ENCODE measurements at places on chromosomes 13 and 19.

DNA sequence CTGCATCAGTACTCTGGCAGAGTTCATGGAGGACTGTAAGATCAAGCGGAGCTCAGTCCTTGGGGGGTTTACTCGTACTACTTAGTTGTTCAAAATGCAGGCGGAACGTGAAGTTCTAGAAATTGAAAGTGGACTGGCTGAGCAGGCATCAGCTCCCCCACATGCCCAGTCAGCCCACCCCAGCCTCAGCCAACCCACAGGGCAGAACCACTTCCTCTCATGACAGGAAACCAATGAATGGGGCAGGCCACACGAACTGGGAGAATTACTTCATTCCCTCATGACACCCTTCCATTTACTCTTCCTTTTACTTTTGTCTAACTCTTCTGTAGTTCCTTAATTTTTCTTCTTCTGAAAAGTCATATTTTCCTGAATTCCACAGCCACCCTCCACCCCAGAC lies 71.9 kb downstream of the FLT1 start:
- no peak for DNase-seq

GRCh38 chr13:34512817-34513216 lies 429.3 kb upstream of the NBEA start:
- no peak for DNase-seq

DNA sequence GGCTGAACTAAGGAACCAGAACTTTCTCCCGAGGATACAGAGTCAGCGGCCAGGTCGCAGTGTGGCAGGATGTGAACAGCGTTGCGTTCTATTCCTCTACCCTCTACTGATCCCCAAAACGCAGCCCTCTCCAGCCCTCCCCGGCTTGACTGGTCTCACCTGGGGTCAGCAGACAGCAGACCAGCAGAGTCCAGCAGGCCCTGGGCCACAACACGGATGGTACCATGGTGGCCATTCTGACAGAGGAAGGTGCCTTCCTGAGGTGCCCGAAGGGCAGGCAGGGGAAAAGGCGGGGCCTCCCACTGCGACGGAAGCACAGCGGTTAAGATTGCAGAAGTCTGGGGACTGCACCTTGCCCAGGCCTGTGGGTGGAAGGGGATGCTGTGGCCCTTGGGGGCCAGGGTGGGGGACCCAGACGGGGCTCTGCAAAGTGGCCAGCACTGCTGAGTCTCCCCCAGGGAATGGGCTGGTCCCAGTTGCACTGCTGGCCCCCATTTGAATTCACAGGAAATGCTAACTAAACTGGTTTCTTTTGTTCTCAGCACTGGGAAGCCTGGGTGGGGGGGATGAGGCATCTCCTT lies at the start of gene ICAM3:
ICAM3 (minus strand) TSS at position 245 of the 581 bp plus-strand sequence; CDS start at position 235, 10 bp downstream.
- DNase-seq = no peak

DNA sequence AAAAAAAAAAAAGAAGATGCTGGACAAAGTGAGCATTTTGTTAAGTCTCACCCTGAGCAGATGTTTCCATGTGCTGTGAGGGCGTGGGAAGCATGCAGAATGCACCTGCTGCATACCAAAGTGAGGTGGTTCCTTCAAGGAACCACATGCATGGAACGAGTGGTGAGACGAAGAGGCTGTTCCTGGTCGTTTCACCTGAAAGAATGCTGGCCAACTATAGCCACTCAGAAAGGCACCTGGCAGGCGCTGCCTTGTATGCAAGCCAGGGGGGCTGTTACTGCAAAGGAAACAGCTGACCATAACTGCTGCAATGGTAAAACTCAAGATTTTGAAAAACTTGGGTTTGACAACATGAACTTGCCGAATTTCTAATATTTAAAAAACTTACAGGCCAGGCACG lies 14.7 kb downstream of the MIER2 start:
- no peak for DNase-seq

- DNase-seq = no peak
These were observed 1.1 kb downstream of the LYPD4 start for GRCh38 chr19:41843371-41843770.

DNA sequence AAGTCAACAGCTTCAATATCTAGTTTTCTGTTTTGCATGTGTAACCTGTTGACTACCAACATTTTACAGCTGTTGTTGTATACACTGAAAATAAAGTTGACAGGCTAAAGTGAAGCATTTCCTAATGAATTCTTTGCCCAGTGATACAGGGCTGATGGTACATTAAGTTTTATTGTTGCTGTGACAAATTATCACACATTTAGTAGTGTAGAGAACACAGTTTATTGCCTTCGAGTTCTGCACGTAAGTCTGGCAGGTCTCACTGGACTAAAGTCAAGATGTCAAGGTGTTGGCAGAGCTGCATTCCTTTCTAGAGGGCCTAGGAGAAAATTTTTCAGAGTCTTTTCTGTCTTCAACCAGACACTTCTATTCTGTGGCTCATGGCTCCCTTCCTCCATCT lies 184.2 kb downstream of the SLITRK6 start:
- no peak for DNase-seq

- no peak for DNase-seq
These were observed 167.4 kb downstream of the KDM4B start for GRCh38 chr19:5136073-5136855.

DNA sequence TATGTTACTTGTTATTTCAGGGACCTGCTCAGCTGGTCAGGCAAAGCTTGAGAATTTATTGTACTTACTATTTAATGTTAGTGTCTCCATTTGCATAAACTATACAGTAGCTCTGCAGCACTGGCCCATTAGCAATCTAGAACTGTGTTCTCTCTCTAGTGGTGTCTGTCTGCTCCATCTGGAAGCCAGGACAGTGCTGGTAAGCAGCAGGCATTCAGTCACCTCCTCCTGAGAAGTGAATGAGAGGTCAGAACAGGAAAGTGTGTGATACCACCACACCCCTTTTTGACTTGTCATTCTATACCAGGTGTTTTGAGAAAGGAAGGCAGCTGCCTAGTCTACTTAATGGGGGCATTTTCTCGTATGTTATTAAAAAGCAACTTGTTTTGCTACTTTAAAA lies 3.9 kb downstream of the COG3 start:
- no peak for DNase-seq

DNA sequence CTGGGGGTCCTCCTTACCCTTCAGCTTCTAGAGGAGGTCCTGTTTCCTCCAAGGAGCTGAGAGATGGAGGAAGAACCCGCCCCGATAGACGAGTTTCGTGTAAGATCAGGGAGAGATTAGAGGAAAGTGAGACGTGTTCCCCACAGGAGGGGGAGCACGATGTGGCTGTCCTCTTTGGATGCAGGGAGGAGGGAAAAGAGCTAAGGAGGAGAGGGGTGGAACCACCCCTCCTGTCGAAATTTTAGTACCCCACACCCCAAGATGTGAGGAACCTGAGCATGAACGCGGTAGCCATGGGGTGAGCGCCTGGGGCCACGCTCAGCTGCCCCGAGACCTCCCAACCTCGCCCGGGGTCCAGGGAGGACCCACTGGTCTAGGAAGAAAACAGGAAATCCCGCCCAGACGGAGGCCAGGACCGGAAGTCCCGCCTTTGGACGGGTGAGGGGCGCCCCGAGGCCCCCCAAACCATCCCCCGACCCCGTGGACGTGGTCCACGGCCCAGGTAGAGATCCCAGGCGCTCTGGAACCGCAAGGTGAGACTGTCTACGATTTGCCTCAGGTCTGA lies 1.2 kb downstream of the AKT1S1 start:
- DNase-seq = no peak

GRCh38 chr19:39937094-39937720 lies 2.8 kb upstream of the FCGBP start:
- no peak for DNase-seq

GRCh38 chr13:100387416-100387815 lies 201.2 kb downstream of the GGACT start:
- DNase-seq = no peak

- DNase-seq = no peak
These were observed 156.4 kb upstream of the RNF113B start for GRCh38 chr13:98333486-98333885.

GRCh38 chr19:38649305-38650171 lies 2.1 kb downstream of the ACTN4 start:
- DNase-seq = no peak

DNA sequence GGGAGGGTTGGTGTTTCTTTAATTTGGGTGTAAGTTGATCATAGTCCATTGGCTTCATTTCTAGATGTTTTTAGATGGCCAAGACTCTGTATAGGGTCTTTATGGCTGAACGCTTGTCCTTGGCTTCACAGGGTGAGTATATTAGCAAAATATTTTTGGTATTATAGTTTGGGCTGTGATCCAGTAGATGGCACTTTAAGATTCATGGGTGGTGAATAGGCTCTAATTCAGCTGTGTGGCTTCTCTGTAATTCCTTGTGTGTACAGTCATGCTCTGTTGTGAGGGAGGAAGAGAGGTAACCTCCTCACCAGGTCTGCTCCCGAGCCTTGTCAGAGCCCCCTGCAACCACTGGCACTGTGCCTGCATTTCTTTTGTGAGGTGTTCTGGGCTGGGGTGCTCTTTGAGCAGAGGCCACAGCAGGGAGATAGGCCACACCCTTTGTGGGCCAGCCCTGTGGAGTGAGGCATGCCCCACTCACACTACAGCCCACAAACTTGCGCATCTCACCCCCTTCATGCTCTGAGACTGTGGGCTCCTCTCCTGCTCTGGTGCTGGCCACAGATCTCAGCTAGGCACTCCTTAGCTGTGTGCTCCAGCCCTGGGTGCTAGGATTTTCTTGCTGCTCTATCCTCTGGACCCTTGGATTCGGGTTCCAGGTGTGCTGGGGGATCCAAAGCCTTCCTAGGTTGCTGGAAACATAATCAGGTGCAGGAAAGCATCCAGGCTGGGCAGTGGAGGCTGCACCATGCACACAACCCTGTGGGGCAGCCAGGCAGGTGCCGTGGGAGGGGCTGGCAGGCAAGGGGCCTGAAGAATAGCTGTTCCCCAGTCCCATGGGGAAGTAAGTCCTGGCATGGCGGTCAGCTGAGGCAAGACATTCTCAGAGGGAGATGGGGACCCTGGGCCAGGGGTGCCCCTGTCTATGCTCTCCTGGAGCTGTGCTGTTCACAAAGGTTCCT lies 193.9 kb downstream of the GPC5 start:
- no peak for DNase-seq

GRCh38 chr19:35498984-35499527 lies 8.8 kb upstream of the KRTDAP start:
- DNase-seq = no peak

GRCh38 chr19:1470055-1470304 lies 9.0 kb downstream of the C19orf25 start:
- DNase-seq = no peak

- no peak for DNase-seq
These were observed 1672.6 kb upstream of the PCDH20 start for GRCh38 chr13:63088226-63088625.

GRCh38 chr13:19362946-19363510 lies 181.4 kb upstream of the TUBA3C start:
- DNase-seq = no peak

- DNase-seq = no peak
These were observed 473 bp upstream of the SCN1B start for GRCh38 chr19:35029737-35030256.

GRCh38 chr13:19185086-19185864 lies 3.7 kb upstream of the TUBA3C start:
- DNase-seq = no peak

GRCh38 chr13:29532821-29533220 lies 62.7 kb downstream of the SLC7A1 start:
- no peak for DNase-seq

DNA sequence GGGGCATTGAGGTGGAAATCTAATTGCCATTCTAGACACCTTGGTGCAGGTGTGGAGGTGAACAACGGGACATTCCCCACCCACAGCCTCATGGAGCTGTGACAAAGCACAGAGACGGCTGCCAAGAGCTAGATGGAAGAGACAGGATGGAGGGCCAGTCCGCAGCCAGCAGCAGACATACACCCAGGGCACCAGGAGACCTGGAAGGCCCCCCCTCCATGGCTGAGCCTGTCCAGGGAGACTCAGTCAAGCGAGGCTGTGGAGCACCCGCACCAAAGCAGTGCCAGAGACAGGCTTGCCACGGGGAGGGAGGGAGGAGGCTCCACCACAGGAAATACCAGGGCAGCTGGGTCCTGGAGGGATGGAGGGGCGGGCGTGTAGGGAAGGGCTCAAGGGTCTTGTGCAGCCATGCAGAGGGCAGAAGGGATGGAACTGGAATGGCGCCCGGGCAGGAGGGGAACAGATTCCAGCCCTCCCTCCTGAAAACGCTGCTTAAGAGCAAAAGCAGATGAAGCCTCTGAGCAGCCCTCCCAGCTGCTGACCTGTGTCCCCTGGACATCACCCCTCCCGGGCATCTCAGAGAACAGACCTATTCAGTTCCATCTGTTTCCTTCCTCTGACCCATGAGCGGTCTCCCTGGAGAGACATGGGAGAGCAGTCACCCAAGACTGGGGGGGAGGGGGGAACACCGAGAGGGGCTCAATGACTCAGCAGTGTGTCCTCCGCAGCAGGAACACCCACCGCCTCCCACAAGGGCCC lies 14.4 kb downstream of the EPS15L1 start:
- no peak for DNase-seq

DNA sequence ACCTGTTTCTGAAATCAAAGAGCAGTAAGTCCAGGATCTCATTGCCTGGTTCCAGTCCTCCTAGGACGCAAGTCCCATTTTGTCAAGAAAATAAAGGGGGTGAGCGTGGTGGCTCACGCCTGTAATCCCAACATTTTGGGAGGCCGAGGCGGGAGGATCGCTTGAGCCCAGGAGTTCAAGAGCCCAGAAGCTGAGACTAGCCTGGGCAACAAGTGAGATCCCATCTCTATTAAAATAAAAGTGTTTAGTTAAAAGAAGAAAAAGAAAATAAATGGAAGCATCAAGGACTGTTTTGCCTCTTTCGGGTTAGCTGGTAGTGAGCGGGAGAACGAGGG lies 344 bp upstream of the HAUS5 start:
- DNase-seq = no peak

DNA sequence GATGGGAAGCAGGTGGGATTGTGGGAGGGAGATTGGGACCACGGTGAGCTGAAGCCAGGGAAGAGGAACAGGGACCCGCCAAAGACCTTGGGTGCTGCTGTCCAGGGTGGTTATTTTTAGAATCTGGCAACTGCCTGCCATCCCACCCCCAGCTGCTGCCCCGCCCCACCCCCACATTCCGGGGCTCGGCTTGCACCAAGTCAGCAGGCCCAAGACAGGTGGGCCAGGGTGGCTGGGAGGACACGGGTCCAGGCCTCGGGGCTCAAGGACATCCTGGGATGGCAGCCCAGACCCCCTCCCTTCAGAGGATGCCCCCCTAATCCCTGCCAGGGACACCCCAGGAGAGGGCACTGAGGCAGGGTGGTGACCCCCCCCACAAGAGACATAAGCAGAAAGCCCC lies 827 bp downstream of the CKM start:
- DNase-seq = no peak

GRCh38 chr13:99989276-99990125 lies 7.9 kb downstream of the ZIC2 start:
- DNase-seq = no peak

GRCh38 chr13:25827831-25828465 lies 223.9 kb downstream of the SHISA2 start:
- no peak for DNase-seq

GRCh38 chr19:14472202-14472938 lies 2.8 kb downstream of the PTGER1 start:
- peak; percentile 76 for DNase-seq

DNA sequence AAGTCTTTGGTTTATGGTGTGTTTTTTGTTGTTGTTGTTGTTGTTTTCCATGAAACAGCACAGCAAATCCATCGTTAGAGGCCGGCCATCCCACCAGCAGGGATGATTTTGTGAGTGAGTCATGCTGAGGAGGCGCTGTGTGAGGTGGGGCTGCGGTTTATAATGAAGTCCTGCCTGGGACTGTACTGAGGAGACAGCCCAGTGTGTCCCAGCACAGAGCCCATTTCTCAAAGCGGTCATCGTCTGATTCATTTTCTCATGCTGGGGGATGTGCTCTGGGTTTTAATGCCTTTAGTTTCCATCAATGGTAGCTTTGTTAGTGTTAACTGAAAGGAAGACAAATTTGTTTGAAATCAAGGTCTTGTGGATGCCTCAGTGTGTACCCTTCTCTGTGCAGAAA lies 129.3 kb upstream of the SERP2 start:
- no peak for DNase-seq

Data from mesothelial cell of epicardium (in vitro differentiated cells).